ENCODE measurements at places on chromosomes 5 and 9.
A peak's percentile ranks its signal among the peaks of the same experiment; 100 is the strongest.

- DNase-seq: no peak
Observed at GRCh38 chr9:105679257-105680022, 14.9 kb upstream of the TMEM38B start.

GRCh38 chr9:5269249-5269715, 35.2 kb downstream of the RLN2 start:
- no peak for DNase-seq

DNA sequence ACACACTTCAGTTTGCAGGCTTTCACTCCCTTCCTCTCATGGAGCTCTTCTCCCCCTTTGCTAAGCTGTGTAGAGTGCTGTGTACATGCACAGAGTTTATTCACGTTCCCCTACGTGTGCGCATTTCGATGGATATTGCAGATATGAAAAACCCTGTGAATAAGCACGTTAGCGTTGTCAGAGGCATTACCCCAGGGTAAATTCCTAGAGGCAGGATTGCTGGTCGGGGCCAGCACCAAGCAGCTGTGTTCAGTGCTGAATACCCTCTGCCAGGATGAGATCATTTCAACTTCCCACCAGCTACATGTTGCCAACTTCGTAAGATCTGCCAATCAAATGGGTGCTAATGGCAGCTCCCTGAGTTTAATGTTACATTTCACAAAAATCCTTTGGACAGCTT, 172.3 kb upstream of the PPP1R26 start:
- no peak for DNase-seq

- DNase-seq: no peak
Observed at GRCh38 chr5:102483736-102484135, 15.1 kb downstream of the SLCO6A1 start.

DNA sequence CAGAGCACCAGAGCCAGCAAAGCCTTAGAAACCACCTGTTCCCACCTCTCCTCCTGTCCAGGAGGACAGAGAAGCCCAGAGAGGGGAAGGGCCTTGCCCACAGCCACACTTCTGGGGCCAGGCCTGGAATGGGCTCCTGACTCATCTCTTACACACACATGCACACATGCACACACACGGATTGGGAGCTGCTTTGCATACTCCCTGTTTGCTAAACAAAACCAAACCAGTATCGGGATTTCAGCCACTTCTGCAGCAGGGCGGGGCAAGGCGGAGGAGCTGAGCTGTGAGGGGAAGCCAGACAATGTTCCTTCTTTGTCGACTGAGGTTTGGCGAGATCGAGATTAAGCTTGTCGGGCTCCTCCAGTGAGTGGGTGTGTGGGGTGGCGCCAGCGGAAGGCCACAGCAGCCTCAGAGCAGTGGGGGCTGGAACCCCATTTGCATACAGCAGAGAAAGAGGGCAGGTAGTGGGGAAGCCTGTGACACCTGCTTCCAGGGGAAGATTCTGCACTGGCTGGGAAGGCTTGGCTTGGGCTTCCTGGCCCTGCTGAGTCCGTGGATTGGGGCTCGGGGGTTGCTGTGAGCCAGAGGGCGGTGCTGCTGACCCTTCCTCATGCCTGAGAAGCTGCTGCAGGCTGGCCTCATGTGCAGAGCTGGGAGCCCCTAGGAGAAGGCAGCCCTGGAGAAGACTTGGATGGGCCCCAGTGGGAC, 16.1 kb downstream of the GFI1B start:
- DNase-seq: peak; percentile 57

GRCh38 chr9:36836486-36836885, 197.6 kb downstream of the PAX5 start:
- no peak for DNase-seq

DNA sequence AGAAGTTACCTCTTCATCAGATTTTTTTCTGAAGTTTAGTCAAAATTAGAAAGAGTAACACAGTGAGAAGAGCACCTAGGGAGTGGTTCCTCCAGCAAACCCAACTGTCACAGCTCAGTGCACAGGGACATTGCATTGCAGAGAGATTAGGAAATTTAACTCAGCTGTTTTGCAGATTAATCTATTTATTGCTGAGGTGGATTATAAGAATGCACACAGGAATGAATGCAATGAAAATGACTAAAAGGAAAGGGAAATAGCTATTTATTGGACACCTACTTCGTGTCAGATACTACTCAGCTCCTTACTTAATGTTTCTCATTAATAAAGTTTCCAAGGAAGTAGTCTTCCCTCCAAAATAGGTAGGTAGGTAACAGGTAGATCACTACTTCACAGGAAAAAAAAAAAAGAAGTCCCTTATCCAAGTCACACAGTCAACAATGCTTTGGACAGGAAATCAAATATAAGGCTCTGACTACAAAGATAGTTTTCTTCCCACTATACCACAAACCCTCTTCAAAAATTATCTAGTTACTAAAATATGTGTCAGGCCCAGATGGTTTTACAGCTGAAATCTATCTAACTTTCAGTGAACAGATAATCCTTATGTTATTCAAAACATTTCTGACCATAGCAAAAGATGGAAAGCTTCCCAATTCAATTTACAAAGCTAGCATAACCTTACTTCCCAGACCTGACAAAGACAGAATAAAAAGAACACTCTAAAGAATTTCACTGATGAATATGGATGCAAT, 442.2 kb upstream of the MPDZ start:
- DNase-seq: no peak

GRCh38 chr9:88076286-88077070, 61.8 kb downstream of the SPATA31C2 start:
- peak; percentile 49 for DNase-seq

- DNase-seq: no peak
Observed at GRCh38 chr9:137590123-137590468, 216 bp downstream of the ZMYND19 start.

DNA sequence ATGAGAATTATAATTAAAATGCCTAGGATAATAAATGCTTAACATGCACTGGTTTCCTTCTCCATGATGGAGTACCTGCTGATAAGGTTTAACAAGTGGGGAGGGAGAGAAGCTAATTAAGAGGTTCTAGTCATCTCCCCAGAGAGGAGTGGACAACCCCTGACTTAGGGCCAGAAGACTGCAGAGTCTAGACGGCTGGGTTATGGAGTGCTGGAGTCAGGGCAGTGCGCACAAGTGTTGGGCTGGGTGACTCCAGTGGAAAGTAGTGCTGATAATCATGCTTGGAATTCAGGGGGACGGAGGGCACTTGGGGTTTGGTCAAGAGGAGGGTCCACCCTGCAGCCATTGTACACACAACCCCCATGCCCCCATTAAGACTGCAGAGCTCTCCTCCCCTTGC, 32.8 kb upstream of the TGFBI start:
- DNase-seq: no peak

DNA sequence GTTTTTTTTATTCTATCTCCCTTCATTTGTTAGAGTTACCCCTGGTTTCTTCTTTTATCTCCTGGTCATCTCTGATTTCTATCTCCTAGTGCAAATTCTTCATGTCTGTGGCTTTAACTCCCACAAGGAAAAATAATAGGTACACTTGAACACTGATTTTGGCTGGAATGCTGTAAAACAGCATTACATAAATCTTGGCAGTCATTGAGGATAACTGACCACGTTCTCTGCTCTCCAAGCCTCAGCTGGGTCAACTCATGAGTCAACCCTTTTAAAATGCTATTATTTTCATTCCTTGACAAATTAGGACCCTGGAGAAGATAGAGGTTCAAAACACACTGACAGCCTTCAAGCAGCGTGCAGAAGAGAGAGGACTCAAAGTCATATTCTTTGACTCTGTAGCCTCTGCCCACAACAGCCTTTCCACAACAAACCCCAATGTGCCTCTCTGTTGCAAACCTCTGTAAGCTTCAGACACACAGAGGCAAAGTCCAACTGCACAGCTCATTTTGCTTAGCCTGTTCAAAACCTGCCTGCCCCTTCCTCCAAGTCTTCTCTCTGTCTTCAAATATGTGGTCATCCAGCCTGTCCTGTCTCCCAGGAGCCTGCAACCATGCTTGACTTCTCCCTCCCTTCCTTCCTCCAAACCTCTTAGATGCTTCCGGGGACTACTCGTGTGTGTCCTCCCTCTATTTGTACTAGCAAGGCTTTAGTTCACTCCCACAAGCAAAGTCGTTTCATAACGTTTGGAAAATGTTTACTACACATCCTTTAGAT, 398.4 kb downstream of the MED10 start:
- DNase-seq: no peak

- no peak for DNase-seq
Observed at GRCh38 chr9:126519660-126520420, 93.9 kb upstream of the LMX1B start.
